Activated T-helper 2 cell treated with anti-CD3 and anti-CD28 coated beads, Interferon-gamma antibody, Interleukin-2, Interleukin-4, amounts not matched to agents 10 μg/mL and 5 μg/mL and 100 μg/mL, durations not matched to agents 14 hours and 24 hours and 36 hours (primary cell): ENCODE measurements at places on chromosomes 5 and 9. TPM values are rescaled to one million over a fixed set of nuclear protein-coding genes. Genes with fewer than 3 reads are reported as not detected.

The SLC27A6 gene
- total RNA-seq = not detected in 2 replicates

DNA sequence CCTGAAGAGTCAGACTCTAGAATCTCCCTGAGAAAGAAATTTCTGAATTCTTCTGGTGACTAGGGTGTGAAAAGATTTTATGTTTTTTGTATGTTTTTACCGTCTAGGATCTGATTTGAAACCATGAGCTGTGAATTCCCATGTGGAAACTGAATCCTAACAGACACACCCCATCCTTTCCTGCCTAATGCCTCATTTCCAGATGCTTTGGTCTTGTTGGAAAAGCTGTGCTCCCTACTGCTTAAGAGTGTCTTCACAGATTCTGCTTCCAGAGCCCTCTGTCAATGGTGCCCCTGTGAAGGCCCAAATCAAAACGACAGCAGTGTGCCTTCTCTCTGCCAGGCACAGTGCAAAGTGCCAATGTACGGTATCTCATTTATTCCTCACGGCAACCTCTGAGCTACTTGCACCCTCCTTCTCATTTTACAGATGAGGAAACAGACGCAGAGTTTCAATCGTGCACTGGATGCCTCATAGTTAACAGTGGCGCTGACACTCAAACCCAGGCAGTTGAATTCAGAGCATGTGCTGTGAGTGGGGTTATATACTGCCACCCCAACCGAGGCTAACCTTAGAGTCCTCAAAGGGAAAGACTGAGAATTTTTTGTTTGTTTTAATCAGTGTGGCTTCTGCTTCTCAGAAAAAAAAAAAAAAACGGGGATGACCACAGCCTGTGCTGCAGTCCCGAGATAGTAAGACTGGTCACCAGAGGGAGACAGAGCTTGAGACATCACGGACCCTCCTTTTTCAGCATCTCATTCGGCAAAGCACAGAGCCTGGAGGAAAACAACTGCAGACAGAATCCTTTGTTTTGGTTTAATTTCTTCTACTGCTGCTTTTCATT, 188.4 kb downstream of the SNCAIP start:
- H3K36me3 ChIP-seq = no peaks in the 10 kb centered on the region
- no peaks in the 10 kb centered on the region for H3K27me3 ChIP-seq
- H3K4me3 ChIP-seq = no peak overlapping the region
- H3K27ac ChIP-seq = no peak overlapping the region

- no peaks in the 10 kb centered on the region for H3K4me1 ChIP-seq
- peaks cover 27% of the 10 kb centered on the region for H3K27me3 ChIP-seq
- no peak overlapping the region for H3K4me3 ChIP-seq
- no peaks in the 10 kb centered on the region for H3K36me3 ChIP-seq
- DNase-seq = no peak
Measured at GRCh38 chr5:176793343-176793699, 17.0 kb upstream of the UNC5A start.

GRCh38 chr9:98255061-98255577, 330 bp downstream of the TBC1D2 start:
- no peak overlapping the region for H3K27ac ChIP-seq
- H3K4me1 ChIP-seq = peaks cover 23% of the 10 kb centered on the region
- H3K36me3 ChIP-seq = peaks cover 4% of the 10 kb centered on the region

GRCh38 chr5:158857371-158857770, 242.3 kb downstream of the EBF1 start:
- H3K27ac ChIP-seq = no peak overlapping the region
- H3K27me3 ChIP-seq = peaks cover 21% of the 10 kb centered on the region
